ENCODE measurements at places on chromosomes 1 and 21.

DNA sequence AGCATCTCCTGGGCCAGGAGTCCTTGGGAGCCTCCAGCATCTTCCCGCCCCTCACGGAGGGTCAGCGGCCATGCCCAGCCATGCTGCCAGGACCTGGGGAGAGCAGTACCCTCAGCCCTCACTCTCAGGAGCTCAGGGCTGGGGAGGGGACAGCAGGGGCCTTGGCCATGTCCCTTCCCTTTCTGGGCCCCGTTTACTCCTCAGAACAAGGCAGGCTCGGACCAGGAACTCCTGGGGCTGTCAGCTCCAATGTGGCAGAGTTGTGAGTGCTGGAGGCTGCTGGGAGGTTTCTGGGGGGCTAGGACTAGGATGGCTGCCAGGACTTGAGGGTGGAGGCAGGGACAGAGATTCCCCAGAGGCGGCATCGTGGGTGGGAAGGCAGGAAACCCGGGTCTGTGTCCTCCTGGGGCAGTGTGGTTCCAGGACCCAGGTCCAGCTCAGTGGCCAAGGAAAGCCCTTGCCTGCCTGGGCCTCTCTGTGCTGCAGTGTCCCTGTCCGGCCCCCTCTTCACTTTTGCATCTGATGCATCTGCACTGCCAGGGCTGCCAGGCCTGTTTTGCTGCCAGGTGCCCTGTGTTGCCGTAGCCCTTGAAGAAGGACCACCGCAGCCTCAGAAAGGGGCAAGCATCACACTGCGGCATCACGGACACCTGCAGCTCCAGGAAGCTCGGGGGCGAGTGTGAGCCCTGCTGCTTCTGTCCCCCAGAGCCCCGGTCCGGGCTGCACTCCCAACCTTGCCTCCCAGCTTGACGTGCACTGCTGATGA lies 223.9 kb downstream of the CAMTA1 start:
- DNase-seq: no peak

DNA sequence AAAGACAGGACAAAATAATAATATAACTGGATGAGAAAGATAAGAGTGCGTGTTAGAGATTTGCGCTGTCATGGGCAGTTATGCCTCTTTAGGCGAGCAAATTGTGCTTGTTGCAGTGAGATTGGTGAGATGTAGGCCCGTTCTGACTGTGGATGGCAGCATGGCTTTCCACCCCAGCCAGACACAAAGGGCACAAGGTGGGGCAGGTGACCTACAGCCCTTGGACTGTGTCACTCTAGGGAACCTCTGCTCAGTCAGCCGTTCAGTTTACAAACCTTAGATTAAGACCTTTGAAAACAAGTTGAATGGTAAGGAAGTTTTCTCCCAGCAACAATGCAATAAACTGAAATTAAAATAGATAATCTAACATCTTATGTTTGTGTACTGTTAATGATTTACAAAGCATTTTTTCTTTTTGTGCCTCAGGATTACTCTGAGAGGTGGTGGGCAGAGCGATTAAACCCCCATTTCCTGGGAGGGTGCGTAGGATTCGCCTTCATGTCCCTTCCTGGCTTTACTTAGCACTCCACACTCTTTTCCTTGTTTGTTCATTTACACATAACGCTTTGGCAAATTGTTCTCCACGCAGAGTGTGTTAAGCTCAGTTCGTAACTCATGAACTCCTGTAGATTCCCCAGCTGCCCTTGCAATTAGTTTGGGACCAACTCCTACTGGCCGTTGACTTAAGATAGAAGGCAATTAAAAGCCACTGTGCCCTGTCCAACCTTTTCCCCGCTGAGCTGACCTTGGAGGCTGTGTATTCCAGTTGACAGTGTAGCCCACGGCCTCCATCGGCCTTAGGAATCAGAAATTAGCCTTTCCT lies 58.1 kb upstream of the IGSF5 start:
- DNase-seq: no peak

GRCh38 chr1:47593013-47593568 lies 155.2 kb downstream of the FOXD2 start:
- no peak for DNase-seq

DNA sequence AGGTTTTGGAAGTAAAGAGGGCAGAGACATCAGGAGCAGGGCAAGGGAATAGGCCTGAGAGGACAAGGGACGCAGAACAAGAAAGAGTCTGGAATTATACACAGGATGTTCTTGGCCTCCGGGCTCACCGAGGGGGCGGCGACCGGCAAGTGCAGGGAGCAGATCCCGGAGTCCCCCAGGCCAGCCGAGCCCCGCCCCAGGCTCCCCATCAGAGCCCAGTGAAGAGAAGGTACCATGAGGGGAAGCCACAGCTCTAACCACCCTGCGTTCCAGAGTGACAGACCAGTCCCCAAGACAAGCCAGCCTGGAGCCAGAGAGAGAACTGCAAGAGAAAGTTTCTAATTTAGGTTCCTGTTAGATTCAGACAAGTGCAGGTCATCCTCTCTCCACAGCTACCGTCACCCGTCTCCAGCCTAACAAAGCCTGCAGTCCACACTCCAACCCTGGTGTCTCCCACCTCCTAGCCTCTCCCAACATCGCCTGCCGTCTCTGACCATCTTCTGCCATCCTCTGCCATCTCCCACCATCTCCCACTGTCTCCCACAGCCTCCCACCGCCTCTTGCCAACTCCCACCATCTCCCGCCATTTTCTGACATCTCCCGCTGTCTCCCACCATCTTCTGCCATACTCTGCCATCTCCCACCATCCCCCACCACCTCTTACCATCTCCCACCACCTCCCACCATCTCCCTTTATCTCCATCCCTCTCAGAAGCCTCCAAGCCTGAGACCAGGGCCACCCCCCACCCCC lies 42.5 kb downstream of the CAPN2 start:
- no peak for DNase-seq

GRCh38 chr1:114956570-114956969 lies 73.1 kb upstream of the TSHB start:
- DNase-seq: no peak

DNA sequence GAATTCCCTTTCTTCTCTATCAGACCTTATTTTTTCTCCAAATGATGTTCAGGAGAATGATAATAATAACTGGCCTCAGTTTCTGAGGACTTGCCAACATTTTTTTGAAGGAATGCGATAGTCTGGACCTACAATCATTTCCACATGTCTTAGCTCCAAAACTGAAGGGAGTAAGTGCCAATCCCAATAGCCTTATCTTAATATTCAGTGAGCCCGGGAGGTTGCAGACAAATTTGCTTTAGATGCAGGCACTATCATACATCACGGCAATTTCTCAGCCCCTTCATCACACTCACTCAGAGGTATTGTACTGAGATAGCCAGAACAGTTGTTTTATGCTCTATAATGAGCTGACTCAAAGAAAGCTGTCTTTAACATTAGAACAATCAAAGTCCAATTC lies 796.9 kb downstream of the ADGRL2 start:
- no peak for DNase-seq

GRCh38 chr1:158286487-158286886 lies 3.2 kb upstream of the CD1C start:
- no peak for DNase-seq

All from cortex of kidney (tissue), 1 donor.